ENCODE measurements at places on chromosomes 4 and X.

DNA sequence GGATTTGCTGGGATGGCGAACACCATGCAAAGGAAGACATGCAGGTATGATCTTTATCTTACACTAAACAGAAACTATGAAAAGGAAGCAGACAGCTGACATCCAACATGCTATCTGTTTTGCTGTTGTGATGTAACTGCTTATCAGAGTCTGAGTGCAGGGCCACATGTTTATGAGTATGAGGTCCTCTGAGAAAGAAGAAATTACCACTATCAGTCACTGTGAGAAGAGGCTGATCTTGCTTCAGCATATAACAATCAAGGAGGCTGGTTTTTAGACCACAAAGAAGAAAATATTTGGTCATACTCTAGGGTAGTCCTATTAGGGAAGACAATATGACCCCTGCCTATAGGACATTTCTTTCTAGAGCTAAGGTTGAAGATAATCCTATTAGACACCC lies 18.5 kb downstream of the CLGN start:
- DNase-seq = no peak

GRCh38 chr4:98046665-98047064 lies 96.6 kb downstream of the STPG2 start:
- DNase-seq = no peak

GRCh38 chr4:186622788-186623464 lies 67.6 kb upstream of the MTNR1A start:
- DNase-seq = no peak

DNA sequence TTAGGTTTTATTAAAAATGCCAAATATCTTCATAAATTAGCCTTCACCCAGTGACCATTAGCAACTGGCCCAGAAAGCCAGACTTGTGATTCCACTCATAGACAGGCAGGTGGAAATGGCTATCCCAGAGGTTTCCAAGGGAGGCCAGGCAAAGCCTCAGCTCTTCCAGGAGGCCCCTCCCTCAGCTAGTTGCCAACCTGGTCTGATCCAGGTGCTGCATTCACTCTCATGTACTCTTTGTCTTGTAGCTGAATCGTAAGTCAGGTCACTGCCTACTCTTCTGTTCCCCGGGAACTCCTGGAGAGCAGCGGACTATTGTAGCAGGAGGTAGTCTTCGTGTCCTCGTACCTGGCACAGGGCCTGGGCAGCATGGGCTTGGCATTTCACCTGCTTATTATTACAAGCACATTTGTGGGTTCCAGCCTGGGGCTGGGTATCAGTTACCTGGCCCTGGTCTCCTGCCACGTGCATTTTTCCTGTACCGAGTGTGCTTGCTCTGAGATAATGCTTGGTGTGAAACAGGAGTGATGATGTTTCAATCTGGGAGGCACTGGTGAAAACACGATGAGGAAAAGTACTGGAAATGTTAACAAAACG lies 101.6 kb downstream of the FAM193A start:
- no peak for DNase-seq

DNA sequence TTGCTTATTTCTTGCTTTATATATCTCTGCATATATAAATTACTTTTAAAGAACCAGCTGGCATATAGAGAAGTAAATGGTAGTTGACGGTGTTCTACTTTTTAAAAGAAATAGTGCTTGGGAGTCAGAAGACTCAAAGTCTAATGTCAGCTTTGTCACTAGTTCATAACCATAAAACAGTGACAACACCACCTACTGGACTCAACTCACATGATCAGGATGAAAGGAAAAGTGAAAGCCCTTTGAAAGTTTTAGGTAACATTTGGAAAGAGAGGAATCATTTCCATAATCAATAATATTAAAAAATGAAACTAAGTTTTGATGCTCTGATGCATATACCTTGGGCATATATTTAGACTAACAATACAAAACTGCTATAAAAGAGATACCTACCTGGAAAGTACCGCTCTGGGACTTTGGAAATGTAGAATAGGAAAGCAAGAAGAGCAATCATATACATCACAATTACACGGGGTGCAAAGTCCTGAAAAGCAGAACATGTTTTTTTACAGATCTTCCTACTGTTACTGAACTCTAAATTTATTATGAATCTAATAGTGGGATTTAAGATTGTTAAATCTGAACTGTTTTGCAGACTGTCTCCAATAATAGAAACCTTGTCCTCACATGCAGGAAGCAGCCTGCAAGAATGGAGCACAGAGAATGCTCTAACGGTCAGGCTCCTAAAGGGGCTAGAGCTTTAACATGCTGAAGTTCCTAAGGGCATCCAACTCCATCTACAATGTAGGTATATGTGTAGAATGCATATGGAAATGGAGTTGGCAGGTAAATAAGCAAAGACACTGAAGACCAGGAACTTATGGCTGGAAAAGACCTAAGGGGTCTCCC lies 15.6 kb downstream of the PAQR3 start:
- DNase-seq = no peak

DNA sequence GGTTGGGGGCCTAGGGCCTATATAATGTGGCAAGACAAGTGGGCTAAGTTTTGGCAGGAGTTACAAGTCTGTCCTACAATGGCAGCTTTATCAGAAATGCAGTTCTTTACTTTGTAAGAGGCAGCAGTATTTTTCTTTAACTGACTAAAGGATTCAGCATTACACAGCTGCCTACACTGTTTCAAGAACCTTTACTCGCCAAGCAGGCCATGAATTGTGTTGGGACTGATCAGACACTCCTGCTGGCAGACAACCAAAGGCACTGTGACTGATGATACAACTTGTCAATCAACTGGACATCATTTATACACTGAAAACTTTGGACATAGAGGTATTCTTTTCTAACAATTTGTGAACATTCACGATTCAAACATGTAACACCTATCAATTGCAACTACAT lies 4.3 kb downstream of the MORC4 start:
- DNase-seq = no peak

- DNase-seq = no peak
These were observed 36.6 kb downstream of the MAGEE2 start for GRCh38 chrX:75748431-75748830.

- no peak for DNase-seq
These were observed 387.1 kb downstream of the PPP3CA start for GRCh38 chr4:100960232-100960631.

DNA sequence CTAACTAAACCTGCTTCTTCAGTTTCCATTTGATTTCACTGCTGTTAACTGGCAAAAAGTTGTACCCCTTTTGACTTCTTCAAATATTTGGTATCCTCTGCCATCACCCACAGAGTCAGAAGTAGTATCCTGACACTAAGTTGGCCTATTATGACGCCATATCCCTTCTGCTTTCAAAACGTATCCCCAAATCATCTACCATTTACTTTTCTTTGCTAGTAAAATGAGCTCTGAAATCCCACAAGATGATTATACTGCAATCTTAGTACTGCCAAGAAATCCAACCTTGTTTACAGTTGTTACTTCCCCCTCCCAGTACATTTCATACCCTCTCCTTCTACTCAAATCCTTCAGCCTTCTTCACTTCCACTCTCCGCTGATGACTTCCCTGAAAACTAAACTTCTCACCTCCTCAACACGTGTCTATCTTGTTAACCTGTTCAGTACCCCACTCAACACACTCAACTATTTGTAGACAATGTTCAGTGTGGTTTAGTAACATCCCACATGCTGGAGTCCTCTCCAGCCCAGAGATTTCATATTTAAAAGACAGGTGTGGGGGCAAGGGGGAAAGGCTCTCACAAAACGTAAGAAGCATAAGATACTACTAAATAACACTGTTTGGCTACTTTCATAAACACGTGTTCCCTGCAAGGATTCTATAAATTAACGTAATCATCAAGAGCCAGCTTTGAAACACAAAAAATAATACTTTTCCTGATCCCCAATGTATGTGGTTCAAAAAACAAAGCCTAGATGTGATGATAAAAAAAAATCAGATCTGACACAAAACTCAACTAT lies 1.3 kb downstream of the NAF1 start:
- no peak for DNase-seq

- DNase-seq = no peak
These were observed 13.4 kb upstream of the IBSP start for GRCh38 chr4:87785731-87786509.

GRCh38 chr4:70969076-70969475 lies 24.4 kb upstream of the DCK start:
- DNase-seq = no peak

DNA sequence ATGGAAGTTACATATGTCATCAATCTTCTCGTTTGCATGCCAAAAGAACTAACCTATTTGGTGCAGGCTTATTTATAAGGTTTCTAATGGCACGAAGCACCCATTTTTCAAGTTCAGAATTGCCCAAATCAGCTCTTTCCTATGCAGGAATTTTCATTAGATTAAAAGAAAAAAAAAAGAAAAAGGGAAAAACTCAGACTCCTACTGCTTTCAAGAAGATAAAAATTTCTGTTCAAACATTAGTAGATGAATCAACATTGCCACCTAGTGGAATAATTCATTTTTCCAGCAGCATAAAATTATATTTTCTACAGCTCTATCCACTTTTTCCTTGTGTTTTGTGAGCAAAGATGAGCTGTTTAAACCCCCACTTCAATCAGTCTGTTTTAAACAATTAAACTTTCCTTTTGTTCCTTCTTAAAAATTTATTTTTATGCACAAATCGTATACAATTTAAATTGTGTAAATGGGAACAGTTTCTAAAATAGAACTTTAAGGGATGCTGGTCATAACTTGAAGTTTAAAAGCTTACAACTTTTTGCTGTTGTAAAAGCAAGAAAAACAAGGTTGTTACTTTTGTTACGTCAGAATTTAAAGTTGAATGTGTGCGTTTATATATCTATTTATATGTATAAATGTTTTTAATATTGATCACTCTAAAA lies 309.9 kb downstream of the ARAP2 start:
- no peak for DNase-seq

DNA sequence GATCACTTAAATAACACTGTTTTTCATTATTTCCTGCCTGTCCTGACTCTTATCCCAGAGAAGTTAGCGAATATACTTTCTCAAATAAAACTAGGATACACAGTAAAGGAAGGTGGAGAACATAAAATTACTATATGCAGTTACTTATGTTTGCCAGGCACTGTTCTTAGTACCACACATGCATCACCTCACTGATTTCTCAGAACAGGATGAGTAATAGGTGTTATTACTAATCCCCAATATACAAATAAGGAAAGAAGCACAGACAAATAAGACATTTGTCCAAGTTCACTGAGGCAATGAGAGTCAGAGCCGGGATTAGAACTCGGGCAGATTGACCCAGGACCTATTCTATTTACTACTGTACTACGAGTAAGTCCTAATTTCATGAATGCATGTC lies 91.7 kb downstream of the CORIN start:
- no peak for DNase-seq

GRCh38 chr4:157810137-157810774 lies 362.6 kb downstream of the GASK1B start:
- no peak for DNase-seq

- DNase-seq = no peak
These were observed 18.8 kb upstream of the TBC1D8B start for GRCh38 chrX:106783716-106784115.

- no peak for DNase-seq
These were observed 32.4 kb upstream of the TMEM131L start for GRCh38 chr4:153433754-153434105.

- no peak for DNase-seq
These were observed at the start of gene C4orf51 for GRCh38 chr4:145679991-145680455. C4orf51 (plus strand) TSS chr4:145680146; CDS start chr4:145680204, 58 bp downstream.

GRCh38 chrX:104806346-104806745 lies 240.3 kb downstream of the IL1RAPL2 start:
- no peak for DNase-seq

- DNase-seq = no peak
These were observed 201.1 kb upstream of the ETNPPL start for GRCh38 chr4:108963910-108964309.

DNA sequence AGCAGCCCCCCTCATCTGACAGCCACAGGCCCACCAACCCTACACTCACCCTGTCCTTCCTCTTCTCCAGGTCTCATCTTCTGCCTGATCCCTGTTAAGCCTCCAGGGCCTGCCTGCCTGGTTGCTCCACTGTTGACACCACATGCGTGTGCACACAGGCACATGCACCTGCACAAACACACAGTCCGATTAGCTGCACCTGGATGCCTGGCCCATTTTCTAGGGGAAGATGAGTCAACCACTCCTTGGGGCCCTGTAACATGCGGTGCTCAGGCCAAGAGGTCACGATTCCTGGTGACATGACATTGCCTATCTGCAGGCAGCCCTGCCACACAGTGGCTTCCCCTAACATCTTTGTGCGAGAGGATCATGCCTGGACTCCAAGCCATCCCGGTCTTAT lies 498.4 kb downstream of the BCOR start:
- no peak for DNase-seq

DNA sequence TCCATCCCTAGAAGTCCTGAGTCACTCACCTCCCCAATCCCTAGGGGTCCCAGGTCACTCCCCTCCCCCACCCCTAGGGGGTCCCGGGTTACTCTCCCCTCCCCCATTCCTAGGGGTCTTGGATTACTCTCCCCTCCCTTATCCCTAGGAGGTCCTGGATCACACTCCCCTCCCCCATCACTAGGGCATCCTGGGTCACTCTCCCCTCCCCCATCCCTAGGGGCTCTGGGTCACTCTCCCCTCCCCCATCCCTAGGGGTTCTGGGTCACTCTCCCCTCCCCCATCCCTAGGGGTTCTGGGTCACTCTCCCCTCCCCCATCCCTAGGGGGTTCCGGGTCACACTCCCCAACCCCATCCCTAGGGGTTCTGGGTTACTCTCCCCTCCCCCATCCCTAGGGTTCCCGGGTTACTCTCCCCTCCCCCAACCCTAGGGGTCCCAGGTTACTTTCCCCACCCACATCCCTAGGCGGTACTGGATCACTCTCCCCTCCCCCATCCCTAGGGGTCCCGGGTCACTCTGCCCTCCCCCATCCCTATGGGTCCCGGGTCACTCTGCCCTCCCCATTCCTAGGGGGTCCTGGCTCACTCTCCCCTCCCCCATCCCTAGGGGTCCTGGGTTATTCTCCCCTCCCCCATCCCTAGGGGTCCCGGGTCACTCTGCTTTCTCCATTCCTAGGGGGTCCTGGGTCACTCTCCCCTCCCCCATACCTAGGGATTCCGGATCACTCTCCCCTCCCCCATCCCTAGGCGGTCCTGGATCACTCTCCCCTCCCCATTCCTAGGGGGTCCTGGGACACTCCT lies 2.1 kb downstream of the ASMTL start:
- DNase-seq = no peak

DNA sequence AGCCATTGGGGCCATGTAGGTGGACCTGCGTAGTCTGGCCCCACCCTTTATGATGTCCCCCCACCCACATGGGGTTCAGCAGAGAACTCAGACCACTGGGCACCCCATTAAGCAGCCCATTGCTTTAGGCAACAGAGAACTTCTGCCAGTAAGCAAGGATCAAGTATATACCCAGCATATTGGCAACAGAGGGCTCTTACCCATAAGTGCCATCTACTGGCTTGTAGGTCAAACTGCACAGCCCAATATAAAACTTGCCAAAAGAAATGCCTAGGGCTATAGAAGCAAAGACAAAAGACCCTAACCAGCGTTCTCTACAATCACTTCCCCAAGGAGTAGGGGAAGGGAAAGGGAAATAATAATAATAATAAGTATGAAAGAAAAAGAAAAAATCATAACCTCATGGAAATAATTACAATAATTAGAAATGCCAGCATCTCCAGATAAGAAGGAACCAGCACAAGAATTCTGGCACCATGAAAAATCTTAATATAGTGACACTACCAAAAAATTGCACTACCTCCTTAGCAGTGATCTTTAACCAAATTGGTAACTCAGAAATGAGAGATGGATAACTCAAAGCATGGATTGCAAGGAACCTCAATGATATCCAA lies 1090.7 kb downstream of the FAT4 start:
- no peak for DNase-seq

Data from stimulated activated CD4-positive, alpha-beta T cell treated with anti-CD3 and anti-CD28 coated beads, Interleukin-2, amount 100 ng/mL, for 24 hours (primary cell).